Activated T-cell treated with anti-CD3 and anti-CD28 coated beads, Interleukin-2, amount 50 U/mL, for 1 hour (primary cell): ENCODE measurements at places on chromosomes 11 and 22.

DNA sequence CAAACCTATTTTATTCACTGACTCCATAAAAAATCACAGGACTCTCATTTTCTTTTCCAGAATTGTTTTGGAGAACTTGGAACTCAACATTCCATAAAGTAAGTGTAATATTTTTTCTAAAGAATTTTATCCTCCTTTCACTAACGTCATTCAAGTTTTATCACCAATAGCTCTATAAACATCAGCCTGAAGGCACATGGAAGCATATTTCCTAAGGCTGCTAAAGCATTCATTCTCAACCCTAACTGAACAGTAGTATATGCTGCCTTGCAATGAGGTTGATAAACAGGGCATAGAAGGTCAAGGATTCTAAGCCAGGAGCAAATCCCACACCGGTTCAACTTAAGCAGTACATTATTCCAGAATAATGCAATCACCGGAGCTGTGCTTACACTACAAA lies 273.9 kb downstream of the RAB38 start:
- DNase-seq = no peak

GRCh38 chr11:108525161-108525560 lies 27.0 kb upstream of the POGLUT3 start:
- DNase-seq = no peak

DNA sequence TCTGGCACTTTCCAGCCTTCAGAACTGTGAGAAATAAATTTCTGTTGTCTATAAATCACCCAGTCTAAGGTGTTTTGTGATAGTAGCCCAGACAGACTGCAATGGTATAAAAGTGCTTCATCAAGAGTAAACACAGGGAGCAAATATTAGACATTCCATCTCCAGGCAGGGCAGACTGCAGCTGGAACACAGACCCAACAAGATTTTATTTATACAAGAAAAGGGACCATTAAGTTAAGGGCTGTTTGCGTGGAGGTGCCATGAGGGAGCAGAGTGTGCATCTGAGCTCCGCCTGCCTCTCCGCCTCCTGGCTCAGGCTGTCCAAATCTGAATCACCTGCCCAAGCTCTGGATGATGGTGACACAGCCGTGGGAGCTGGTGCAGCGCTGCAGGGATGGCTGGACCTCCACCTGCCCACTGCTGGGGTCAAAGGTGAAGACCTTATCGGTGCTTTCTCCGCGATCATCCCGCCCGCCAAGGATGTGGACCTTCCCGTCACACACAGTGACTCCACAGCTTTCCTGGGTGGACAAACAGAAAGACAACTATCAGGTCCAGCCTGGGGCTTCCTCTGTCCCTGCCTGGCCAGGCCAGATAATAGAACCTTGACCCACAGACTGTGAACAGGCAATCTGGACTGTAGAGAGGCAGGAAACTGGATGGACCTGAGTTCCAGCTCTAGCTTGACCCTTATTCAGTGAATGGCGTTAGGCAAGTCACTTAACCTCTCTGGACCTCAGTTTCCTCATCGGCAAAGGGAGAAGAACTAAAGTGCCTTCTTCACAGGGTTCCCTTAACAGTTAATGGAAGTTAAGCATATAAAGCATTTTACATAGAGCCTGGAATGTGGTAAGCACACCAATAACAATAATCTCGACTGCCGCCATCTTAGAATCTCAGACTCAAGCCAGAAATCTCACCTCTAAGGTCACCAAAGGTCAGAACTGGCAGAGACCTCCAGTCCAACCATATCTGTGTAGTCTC lies 10.5 kb downstream of the KLHL35 start:
- no peak for DNase-seq

DNA sequence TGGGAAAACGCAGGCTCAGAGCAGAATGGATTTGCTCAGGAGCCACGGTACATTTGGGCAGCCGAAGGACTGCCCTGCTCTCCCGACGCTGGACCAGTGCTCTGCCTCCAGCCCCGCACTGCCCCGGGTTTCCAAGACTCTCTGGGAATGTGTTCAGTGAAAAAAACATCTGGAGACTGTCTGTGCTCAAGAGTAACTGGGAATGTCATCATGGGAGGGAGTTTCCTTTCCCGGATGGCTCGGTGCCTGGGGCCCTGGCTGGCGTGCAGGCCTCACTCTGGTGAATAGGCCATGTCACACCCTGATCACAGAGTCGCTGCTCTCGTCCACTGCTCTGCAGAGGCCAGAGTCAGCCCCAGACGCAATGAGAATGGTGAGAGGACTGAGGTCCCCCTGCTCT lies 9.8 kb upstream of the APOL6 start:
- no peak for DNase-seq

DNA sequence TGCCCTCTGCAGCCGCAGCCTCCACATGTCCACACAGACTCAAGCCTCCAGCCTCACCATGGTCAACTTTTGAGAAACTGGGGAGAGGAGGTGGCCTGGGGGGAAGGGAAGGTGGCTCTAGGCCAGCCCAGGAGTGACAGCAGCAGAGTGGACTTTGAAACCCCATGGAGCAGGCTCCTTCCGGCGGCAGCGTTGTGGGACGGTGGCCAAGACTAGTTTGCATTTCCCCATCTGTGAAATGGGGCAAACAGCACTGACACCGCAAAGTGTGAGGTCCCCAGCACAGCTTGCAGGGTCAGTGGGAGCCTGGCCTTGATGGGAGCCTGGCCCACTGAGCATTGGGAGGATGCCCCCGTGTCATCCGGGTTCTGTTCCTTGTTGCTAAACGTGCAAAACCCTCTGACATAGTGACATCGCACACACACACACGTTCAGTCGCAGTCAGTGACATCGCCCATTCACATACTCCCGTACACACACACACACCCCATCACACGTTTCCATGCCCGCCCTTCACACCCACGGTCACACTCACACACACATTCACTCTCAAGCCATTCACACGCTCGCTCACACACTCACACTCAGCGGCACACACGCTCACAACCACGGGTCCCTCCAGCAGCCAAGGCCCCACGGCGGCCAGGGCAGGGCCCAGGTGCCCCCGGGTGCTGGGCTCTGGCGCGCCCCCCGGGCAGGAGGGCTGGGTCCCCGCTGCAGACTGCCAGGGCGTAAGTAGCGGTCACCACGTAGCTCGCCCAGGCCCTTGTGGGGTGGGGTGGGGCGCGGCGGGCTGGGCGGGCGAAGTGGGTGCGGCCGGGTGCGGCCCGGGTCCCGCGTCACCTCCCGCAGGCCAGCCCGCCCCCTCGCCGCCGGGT lies 585 bp downstream of the CYB5R3 start:
- no peak for DNase-seq

DNA sequence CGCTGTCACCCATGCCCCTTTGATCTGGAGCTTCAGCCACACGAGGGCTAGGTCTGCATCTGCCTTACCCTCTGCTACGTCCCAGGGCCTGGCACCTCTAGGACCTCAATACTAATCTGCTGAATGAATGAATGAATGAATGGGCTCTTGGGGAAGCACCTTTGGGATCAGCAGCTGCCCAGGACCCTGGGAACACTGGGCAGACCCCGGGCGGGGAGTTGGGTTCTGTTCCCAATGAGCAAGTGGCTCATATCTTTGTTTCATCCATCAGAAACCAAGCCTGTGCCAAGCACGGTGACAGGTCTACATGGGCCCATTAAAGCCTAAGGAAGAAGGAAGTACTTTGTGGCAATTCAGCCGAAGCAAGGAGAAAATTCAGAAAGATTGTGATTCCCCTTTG lies 41.5 kb upstream of the SHISAL1 start:
- DNase-seq = no peak

GRCh38 chr11:126497581-126498122 lies 142.2 kb downstream of the ST3GAL4 start:
- no peak for DNase-seq

GRCh38 chr22:25081409-25081824 lies 118.2 kb upstream of the CRYBB3 start:
- peak; percentile 58 for DNase-seq

DNA sequence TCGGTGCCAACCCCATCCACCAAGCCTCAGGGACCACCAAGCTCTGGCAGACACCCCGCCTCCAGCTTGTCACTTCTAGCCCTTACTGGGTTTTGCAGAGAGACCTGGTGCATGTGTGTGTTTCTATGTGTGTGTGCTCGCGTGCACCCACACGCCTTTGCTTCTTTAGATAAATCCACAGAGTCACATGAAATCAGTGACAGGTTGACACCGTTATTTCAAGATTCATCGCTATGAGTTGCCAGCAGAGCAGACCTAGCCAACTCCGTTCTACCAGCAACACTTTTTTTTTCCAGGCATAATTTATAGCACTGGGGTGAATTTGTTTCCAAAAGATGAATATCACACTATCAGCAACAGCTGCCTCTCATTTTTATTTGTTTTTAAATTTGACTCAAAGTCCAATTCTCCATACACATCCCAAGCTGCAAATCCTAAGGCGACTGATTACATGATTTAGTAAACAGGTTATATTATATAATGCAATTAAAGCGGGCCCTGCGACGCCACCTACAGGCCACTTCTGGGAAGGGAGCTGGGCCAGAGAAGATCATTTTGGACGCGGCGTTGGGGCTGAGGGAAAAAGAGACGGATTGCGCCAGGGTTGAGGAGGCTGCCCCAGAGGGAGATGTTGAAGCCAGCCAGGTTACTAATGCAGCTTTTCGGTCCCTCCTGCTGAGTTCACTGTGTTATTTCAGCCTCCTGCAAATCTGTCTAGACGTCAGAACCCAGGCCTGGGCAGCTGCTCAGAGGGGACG lies 150.5 kb downstream of the FEZ1 start:
- DNase-seq = peak; percentile 43
